ENCODE measurements at places on chromosomes 12 and 14. TPM values are rescaled to one million over a fixed set of nuclear protein-coding genes. Genes with fewer than 3 reads are reported as not detected.

DNA sequence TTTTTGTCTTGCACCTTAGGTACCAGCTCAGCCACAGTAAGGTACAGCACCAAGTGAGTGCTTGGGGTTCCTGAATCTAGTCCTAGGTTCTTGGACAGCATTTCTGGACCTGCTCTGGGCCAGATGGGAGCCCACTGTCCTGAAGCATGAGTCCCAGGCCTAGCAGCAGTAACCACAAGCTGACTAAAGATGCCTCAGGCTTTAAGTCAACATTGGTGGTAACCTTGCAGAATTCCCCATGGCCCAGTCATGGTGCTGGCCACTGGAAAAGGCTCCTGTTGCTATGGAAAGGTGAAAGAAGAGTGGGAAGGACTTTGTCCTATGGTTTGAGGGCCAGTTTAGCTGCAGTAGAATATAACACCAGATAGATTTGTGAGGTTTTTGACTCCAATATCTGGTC is 86.9 kb upstream of the CLEC14A start:
- H3K4me3 ChIP-seq, result no peak overlapping the region
- H3K27ac ChIP-seq, result no peak overlapping the region
- DNase-seq, result no peak

DNA sequence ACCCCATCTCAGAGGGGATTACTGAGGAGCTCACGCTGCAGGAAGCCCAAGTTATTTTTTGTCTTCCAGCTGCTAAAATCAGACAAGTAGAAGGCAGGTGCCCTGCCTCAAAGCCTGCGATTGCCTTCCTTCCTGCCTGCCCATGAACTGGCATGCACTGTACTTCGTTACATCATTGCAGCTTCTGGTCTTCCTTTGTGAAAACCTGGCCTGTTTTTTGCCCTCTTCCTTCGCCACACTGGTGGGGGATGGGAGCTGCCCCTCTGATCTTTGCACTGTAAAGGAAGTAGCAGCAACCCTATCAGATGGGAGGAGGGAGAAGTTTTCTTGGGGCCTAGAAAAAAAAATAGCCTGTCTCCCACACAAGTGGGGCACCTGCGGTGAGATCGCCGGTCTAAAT is 1098.7 kb downstream of the BCL11B start:
- H3K27ac ChIP-seq, result no peak overlapping the region
- H3K27me3 ChIP-seq, result no peaks in the 10 kb centered on the region
- H3K4me3 ChIP-seq, result no peak overlapping the region
- H3K36me3 ChIP-seq, result no peaks in the 10 kb centered on the region

GRCh38 chr14:57268161-57269069 is at the start of the genes AP5M1 and EXOC5:
Gene AP5M1 (plus strand): TSS chr14:57268971. CDS start chr14:57269315, 344 bp downstream.
Gene EXOC5 (minus strand): TSS chr14:57268905. CDS start chr14:57268648, 257 bp downstream.
- no peaks in the 10 kb centered on the region for H3K36me3 ChIP-seq
- DNase-seq, result peak; percentile 94
- peaks cover 53% of the 10 kb centered on the region for H3K4me1 ChIP-seq
- peak within 1 kb of the TSS; percentile 96 for H3K27ac ChIP-seq
- H3K27me3 ChIP-seq, result no peaks in the 10 kb centered on the region

DNA sequence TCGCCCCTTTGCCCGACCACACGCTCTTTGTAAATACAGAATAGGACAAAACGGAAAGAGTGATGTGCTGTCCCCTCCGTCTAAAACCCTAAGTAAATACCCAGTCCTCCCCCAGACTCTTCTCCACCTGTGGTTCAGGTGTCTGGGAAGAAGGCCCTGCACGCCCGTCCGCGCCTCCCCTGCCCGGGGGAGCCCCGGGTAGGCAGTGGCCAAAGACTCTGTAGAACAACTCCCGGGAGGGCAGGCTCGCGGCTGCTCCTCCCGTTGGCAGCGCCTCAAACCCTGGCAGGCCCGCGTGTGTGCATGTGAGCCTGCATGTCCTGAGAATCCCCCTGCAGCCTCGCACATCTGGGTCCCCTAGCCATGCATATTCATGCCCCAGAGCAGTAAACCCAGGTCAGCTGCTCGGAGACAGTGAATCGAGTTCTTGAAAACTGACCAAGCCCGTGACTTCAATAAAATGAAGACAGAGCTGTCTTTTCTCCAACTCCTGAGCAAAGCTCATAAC is 165.8 kb downstream of the MON2 start:
- DNase-seq, result peak; percentile 41
- peak overlapping the region; percentile 59 for H3K4me3 ChIP-seq
- peaks cover 22% of the 10 kb centered on the region for H3K27me3 ChIP-seq
- peak overlapping the region; percentile 71 for H3K27ac ChIP-seq
- no peaks in the 10 kb centered on the region for H3K4me1 ChIP-seq
- H3K36me3 ChIP-seq, result no peaks in the 10 kb centered on the region

DNA sequence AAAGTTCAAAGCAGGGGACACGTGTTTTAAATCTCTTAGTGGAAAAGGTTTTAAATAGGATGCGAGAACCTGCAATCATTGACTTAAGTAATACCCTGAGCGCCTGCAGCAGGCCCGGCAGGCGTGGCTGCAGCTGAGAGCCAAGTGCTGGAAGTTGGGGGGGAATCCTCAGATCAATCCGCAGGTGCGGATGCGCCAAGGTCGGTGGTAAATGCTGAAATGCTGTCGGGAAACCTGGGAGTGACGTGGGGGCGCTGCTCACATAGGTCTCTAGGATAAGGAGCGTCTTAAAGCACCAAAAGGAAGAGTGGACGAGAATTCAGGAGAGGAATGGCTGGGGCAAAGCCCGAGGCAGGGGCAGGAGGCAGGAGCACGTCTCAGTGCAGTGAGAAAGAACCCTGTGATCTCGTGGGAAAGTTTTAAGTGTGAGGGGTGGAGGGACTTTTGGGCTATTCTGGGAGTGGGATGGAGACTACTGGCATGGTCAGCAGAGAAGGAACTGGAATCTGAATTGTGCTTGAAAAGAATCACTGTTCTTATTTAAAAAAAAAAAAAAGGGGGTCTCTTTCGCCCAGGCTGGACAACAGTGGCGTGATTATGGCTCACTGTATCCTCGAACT is 883 bp upstream of the CDCA4 start:
- H3K27me3 ChIP-seq, result no peaks in the 10 kb centered on the region
- peaks cover 15% of the 10 kb centered on the region for H3K4me1 ChIP-seq
- H3K36me3 ChIP-seq, result no peaks in the 10 kb centered on the region
- peak overlapping the region; percentile 59 for H3K27ac ChIP-seq
- peak; percentile 36 for DNase-seq

- no peaks in the 10 kb centered on the region for H3K27me3 ChIP-seq
- no peaks in the 10 kb centered on the region for H3K36me3 ChIP-seq
- H3K4me1 ChIP-seq, result no peaks in the 10 kb centered on the region
- no peak for DNase-seq
- peak overlapping the region; percentile 63 for H3K27ac ChIP-seq
Measured at GRCh38 chr12:64650762-64651161, 40.5 kb downstream of the RASSF3 start.

DNA sequence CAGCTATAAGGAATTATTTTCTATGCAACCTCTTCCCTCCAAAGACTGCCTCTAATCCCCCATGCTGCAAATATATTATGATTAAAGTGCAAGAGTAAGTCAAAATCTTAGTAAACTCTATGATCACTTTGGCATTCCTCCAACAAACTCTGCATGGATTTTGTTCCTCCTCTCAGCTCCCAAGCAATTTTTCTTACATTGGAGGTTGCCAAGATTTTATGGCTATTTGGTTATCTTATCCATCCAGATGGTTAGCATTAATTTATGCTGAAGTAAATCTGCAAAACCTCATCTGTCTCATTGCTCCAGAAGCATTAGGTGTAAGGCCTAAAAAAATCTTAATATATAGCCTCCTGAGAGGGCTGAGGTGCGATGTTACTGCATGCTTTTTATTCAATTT is 228.1 kb downstream of the CHST11 start:
- no peaks in the 10 kb centered on the region for H3K27me3 ChIP-seq
- H3K36me3 ChIP-seq, result no peaks in the 10 kb centered on the region
- H3K4me3 ChIP-seq, result no peak overlapping the region
- H3K4me1 ChIP-seq, result peaks cover 8% of the 10 kb centered on the region

DNA sequence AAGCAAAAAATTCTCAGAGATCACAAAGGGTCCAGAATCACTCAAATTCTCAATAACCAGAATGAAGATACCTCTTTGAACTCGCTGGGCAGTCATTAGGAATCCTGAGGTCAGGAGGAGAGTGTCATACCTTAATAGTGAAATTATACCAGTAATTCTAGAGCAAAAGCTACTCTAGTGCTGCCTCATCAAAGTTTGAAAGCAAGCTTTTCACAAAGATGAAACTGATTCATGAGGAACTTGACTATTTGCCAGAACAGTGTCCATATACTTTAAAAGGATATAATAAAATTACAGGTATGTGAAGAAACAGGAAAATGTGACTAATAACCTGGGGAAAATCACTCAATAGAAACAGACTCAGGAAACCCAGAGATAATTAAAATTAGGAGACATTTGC is 44.5 kb downstream of the EML5 start:
- no peak overlapping the region for H3K4me3 ChIP-seq
- H3K36me3 ChIP-seq, result no peaks in the 10 kb centered on the region
- H3K27ac ChIP-seq, result no peak overlapping the region

DNA sequence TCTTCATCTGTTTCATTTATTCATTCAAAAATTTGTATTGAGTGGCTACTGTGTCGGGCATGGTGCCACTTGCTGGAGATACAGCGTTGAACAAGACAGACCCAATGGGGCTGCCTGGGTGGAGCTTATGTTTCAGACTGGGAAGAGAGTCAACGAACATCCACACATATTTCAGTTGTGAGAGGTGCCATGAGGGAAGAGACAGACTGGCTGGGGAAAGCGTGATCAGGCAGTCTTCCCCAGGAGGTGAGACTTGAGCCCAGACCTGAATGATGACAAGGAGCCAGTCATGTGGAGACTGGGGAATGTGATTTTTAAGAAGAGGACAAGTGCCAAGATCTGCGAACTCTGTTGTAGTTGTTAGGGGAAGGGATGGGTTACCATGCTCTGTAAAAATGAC is 12.2 kb downstream of the BICD1 start:
- no peak for DNase-seq
- H3K27me3 ChIP-seq, result no peaks in the 10 kb centered on the region
- H3K4me3 ChIP-seq, result no peak overlapping the region
- no peaks in the 10 kb centered on the region for H3K4me1 ChIP-seq
- H3K36me3 ChIP-seq, result no peaks in the 10 kb centered on the region

GRCh38 chr14:30362369-30363218 is 196.4 kb upstream of the G2E3 start:
- no peaks in the 10 kb centered on the region for H3K4me1 ChIP-seq
- DNase-seq, result no peak
- no peak overlapping the region for H3K27ac ChIP-seq
- no peaks in the 10 kb centered on the region for H3K36me3 ChIP-seq

GRCh38 chr14:92987148-92987570 is 64.2 kb downstream of the CHGA start:
- peak overlapping the region; percentile 80 for H3K27ac ChIP-seq
- H3K4me3 ChIP-seq, result no peak overlapping the region
- H3K27me3 ChIP-seq, result no peaks in the 10 kb centered on the region

- H3K27me3 ChIP-seq, result no peaks in the 10 kb centered on the region
- no peaks in the 10 kb centered on the region for H3K36me3 ChIP-seq
- DNase-seq, result no peak
- H3K4me1 ChIP-seq, result peaks cover 32% of the 10 kb centered on the region
Measured at GRCh38 chr12:95213928-95214327, 3.3 kb downstream of the FGD6 start.

DNA sequence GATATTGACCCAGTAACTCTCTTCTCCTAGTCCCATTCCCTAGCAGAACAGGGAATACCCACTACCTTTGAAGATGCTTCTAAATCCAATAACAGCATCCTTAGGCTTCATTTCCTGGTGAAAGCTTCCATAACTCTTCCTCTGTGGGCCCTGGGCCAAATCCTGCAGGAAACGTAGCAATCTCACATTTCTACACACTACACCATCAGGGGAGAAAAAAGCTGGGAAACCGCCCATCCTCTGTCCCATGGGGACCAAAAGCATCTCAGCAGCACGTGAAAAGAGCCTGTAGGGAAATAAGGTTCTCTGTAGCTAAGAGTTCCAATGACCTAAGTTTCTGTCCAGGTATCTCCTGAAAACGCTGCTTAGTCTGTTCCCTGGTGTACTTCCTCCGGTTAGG is 340.2 kb downstream of the DPF3 start:
- H3K27ac ChIP-seq, result no peak overlapping the region
- H3K4me3 ChIP-seq, result no peak overlapping the region
- H3K36me3 ChIP-seq, result no peaks in the 10 kb centered on the region
- H3K27me3 ChIP-seq, result no peaks in the 10 kb centered on the region

DNA sequence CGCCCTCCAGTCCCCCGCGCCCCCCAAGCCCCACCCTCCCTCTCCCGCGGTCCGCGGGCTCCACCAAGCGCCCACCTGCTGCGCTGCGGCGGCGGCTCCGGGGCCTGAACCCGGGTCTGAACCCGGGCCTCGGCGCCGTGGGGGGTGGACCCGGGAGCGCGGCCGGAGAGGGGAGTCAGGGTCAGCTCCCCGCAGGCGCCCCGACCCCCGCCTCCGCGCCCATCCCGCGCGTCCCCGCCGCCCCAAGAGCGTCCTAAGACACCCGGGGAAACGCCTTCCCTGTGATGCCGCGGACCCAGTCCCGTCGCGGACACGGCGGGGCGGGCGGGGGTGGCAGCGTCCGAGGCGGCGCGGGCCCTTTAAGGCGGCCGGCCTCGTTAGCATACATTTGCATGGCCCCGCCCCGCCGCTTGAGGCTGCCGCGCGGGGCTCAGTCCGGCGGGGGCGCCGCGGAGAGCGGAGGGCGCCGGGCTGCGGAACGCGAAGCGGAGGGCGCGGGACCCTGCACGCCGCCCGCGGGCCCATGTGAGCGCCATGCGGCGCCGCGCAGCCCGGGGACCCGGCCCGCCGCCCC is at the start of gene MMP17:
Gene MMP17 (plus strand): TSS at position 433 of the 574 bp plus-strand sequence. CDS start 102 bp downstream, at position 535.
- no peaks in the 10 kb centered on the region for H3K36me3 ChIP-seq
- H3K4me1 ChIP-seq, result peaks cover 15% of the 10 kb centered on the region
- peaks cover 28% of the 10 kb centered on the region for H3K27me3 ChIP-seq

- no peak for DNase-seq
- H3K36me3 ChIP-seq, result peaks cover 54% of the 10 kb centered on the region
- H3K4me3 ChIP-seq, result no peak overlapping the region
- no peaks in the 10 kb centered on the region for H3K4me1 ChIP-seq
- H3K27ac ChIP-seq, result peak overlapping the region; percentile 39
Measured at GRCh38 chr12:110024051-110024450, 24.3 kb downstream of the C12orf76 start.

DNA sequence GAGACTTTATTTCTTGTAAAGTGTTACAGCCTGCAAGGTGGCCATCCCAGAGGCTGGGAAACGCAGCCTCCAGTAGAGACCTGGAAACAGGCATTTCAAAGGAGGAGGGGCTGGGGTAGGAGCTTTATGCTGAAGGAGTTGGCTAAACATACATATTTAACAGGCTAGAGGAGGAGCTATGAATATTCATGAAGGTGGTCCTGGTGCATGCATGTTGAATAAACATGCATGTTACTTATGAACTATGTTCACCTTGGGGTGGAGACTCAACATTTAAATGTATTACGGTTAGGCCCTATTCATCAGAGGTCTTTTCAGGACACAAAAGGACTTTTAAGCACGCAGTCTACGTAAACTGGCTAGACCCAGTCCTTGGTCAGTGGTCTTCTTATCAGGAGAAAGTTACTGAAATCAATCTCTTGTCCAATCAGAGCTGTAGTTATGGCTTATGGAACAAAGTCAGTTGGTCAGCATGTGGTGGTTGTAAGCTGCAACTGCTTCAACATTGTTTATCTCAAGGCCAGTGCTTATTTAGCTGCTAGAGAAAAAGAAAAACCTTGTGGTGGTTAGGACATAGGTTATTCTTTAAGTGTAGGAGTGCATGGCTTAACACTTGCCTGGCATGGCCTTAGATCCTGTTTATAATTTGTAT is 11.4 kb upstream of the ARF6 start:
- no peaks in the 10 kb centered on the region for H3K4me1 ChIP-seq
- no peak overlapping the region for H3K27ac ChIP-seq
- DNase-seq, result no peak
- no peak overlapping the region for H3K4me3 ChIP-seq

The GPR84 gene
- not detected for total RNA-seq

The RNASE3 gene
- not detected for total RNA-seq

The MAP1LC3B2 gene
- 2.3 TPM for total RNA-seq

Measured in heart left ventricle (tissue), 16 donors.